ENCODE measurements at places on chromosomes 13 and 19. TPM values are rescaled to one million over a fixed set of nuclear protein-coding genes. Genes with fewer than 3 reads are reported as not detected.

MYH14 gene
- 30.6 TPM for total RNA-seq

PSG5 gene
- 20.8 TPM for total RNA-seq

ZNF575 gene
- total RNA-seq = under 0.01 TPM

SIGLEC8 gene
- not detected for total RNA-seq

IGFL2 gene
- not detected for total RNA-seq

PHF11 gene
- total RNA-seq = 12.8 TPM

DOCK9 gene
- total RNA-seq = 58.5 TPM

NALCN gene
- total RNA-seq = 18.4 TPM

SEMA6B gene
- total RNA-seq = not detected

Measured in placental epithelial cell (primary cell).